Activated CD8-positive, alpha-beta memory T cell treated with anti-CD3 and anti-CD28 coated beads for 48 hours (primary cell): ENCODE measurements at places on chromosomes 6 and 20.

GRCh38 chr6:138795809-138796603 lies at the start of gene ECT2L:
TSS of gene ECT2L (plus strand) at chr6:138796087. CDS start at chr6:138813275, 17,188 bp downstream.
- DNase-seq = no peak

- DNase-seq = no peak
Observed at GRCh38 chr20:56458206-56458821, 10.1 kb upstream of the RTF2 start.

DNA sequence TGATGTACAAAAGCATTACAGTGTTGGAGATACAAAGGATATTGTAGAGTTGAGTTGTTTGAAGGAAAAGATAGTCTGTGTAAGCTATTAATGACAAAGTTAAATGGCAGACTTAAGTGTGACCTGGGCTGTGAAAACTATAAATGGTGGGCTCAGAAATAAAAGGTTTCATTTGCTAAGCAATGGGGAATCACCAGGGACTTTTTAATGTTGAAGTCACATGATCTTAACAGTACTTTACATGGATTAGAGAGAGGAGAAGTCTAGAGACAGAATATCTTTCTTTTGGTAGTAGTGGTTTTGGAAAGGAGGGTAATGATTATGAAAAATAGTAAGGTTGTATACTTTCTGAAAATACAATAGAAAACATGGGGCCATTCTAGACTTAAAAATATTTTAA lies 67.1 kb downstream of the SCAF8 start:
- DNase-seq = no peak

- no peak for DNase-seq
Observed at GRCh38 chr20:44720621-44720996, 5.4 kb downstream of the CCN5 start.

DNA sequence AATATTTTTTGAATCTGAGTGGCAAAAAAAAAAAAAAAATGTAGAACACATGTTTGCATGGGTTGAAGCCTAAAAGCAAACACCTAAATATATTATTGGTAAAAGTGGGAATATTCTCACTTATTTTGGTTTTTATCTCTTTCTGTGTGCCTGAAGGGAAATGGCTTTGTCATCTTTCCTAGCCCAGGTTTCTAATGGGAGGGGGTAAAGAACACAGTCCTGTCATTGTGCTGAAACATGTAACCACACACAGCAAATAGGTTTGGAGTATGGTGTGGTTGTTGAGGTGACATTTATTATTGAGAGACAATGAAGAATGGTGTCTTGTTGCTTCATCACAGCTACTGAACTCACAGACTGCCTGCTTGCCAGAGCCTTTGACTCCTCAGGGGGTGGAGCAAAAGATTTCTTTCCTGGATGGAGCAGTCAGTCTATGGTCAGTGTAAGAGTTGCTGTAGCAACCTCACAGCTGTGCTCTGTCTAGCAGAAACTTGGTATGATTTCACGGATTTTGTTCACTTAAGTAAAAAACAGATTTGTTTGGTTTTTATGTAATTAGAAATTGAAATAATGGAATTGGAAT lies 70.2 kb downstream of the CEP57L1 start:
- DNase-seq = no peak

GRCh38 chr6:35139924-35140638 lies 1.1 kb downstream of the TCP11 start:
- no peak for DNase-seq

GRCh38 chr6:36360241-36361054 lies 23.8 kb upstream of the BNIP5 start:
- peak; percentile 25 for DNase-seq

- DNase-seq = no peak
Observed at GRCh38 chr6:116190550-116190949, 63.3 kb downstream of the TSPYL4 start.

GRCh38 chr6:49909563-49909962 lies 43.2 kb upstream of the CRISP1 start:
- no peak for DNase-seq

DNA sequence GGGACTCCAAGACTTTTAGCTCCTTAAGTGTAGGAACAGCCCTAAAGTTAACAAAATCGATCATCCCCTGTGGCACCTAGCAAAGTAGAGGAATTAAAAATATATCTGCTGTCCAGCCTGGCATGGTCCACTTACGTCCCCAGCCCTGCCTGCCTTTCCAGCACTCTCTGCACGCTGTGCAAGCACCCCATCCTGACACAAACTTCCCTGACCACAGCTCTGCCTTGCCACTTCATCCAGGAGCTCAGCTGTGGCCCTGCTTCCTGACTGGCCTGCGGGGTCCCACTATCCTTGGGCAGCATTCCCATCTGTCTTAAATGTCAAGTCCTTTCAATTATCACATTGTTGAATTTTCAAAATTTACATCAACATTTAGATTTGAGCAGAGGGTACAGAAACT lies 39.0 kb downstream of the BLOC1S5 start:
- DNase-seq = no peak
